ENCODE measurements at places on chromosomes 1 and 21.

GRCh38 chr21:14836950-14837349, 227.8 kb downstream of the NRIP1 start:
- DNase-seq, result no peak

DNA sequence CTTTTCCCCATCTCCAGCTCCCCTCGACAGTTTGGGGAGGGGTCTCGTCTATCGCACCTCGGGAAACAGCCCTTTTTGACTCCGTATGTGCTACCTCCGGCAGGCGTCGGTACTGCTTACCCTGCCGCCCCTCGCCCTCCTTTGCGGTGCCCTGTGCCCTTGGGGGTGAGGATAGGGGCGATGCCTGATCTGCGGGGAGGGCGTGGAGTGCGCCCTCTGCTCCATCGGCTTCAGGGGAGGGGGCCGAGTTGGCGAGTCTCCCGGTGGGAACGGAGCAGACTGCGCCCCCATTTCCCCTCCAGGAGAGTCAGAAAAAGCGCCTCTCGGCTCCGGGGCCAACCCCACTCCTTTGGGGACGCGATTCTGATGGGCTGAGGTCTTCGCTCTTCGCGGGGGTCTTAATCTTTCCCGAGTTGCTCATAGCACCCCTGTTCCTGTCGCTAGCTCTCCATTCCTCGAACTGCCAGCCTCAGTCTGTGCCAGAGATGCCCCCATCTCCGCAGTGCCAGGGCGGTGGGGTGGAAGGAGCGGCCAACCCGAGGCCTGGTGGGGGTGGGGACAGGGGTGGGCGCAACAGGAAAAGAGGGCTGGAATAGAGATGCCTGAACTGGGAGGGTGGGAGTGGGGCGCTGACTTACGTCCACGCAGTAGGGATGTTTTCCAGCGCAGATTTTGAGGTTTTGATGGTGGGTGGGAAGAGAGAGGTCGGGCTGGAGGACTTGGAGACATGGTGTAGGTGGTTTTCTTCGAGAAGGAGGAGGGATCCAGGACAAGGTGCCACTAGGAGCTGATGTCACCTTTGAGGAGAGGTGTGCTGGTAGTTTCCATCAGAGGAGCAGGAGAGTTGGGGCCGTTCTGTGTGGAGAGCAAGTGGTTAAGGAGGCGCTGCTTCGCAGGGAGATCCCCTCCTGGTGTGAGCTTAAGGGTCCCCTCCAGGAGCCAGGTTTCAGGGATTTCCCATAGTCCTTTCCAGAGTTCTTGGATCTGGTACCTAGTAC, 674 bp downstream of the PPFIA4 start:
- DNase-seq, result no peak

DNA sequence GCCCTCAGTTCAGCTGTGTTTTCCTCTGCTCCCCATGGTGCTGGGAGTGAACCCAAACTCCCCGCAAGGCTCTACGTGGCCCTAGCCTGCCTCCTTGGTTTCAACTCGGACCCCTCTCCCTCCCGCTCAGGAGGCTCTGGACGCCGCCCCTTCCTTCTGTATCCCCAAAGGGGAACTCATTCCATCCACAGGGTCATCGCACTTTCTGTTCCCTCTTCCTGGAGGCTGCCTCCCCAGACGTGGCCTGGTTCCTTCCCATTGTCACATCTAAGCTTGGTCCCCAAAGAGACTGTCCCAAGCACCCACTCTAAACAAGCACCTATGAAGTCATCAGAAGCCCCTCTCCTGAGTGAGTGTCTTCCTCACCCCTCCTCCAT, 10.9 kb downstream of the KCNAB2 start:
- DNase-seq, result no peak

GRCh38 chr1:235416662-235417049, 49.4 kb downstream of the TBCE start:
- DNase-seq, result no peak

- DNase-seq, result no peak
Measured at GRCh38 chr1:208576425-208576824, 332.2 kb upstream of the PLXNA2 start.

DNA sequence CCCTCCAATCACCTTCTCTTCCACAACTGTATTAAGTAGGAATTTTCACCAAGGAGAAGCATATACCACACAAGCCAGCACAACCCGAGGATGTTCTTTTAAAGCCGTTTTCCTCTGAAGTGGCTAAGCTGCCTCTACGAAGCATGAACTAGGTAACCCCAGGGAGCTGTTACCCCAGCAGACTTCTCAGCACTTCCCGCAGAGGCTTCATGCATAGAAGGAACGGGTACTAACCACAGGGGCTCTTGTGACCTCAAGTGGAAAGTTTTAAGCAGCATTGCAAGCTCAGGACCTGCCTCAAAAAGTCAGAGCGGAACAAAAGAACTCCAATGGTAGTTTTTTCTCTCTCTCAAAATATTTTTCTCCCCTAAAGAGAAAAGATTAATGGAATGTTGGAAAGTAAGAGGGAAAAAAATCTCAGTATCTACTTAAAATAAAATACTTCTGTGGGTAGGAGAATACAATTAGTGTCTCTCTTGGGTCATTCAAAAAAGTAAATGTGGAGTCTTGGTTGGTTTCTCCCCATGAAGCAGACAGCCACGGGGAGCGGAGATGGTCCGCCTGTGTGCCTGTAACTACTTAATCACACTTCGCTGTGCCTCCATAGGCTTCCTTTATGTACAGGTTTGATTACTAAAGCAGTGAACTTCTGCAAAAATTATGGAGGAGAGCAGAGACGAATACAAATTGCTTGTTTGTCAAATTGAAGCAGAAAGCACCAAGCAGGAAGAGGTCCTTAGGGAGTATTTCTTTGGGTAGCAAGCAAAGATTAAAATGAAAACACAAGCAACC, 40.9 kb downstream of the STX6 start:
- DNase-seq, result no peak

DNA sequence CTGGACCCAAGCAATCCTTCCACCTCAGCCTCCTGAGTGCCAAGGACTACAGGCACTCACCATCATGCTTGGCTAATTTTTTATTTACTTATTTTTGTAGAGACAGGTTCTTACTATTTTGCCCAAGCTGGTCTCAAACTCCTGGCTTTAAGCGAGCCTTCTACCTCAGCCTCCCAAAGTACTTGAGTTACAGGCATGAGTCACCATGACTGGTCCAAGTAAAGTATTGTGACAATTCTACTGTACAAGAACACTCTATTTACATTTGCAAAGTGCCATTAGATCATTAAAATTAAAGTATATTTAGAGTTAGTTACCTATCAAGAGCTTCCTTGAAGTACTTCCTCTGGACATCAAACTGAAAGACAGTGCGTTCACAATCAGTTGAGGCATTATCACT, 44.8 kb downstream of the NRDC start:
- no peak for DNase-seq

DNA sequence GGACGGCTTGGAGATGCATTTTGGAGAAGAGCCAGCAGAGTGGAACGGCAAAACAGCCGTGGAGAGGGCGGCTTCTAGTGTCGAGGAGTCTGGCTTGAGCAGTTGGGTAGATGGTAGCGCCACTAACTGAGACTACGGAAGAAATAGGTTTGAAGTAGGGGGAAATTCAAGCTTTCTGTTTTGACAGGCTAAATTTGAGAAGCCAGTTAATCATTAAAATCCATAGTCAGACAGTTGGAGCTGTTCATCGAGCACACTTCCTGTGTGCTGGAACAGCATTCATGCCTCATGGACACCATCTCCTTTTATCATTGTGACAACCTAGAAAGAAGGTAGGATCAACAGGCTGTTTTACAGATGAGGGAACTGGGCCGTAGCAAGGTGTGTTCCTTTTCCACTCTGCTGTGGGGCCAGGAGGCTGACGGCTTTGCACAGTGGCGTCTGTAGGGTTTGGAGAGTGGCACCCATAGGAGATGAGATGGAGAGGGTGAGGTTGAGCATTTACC, 3.4 kb upstream of the PKLR start:
- DNase-seq, result no peak

DNA sequence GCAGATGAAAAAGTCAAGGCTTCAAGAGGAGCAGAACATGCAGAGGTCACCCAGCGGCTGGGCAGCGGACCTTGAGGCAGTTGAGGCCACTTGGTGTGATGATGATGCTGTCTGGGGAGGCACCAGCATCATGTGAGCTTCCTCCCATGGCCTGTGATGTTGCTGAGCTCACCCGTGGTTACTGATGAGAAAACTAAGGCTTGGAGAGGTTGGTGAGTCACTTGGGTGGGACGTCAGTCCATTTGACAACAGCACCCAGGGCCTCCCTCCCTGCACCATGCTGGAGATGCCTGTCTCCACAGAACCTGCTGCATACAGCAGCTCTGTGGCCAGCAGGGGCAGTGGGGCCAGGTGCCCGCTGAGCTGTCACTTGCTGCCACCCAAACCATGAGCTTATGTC, 146.8 kb downstream of the NPHP4 start:
- DNase-seq, result no peak

- no peak for DNase-seq
Measured at GRCh38 chr1:210378736-210379135, 50.0 kb downstream of the HHAT start.

DNA sequence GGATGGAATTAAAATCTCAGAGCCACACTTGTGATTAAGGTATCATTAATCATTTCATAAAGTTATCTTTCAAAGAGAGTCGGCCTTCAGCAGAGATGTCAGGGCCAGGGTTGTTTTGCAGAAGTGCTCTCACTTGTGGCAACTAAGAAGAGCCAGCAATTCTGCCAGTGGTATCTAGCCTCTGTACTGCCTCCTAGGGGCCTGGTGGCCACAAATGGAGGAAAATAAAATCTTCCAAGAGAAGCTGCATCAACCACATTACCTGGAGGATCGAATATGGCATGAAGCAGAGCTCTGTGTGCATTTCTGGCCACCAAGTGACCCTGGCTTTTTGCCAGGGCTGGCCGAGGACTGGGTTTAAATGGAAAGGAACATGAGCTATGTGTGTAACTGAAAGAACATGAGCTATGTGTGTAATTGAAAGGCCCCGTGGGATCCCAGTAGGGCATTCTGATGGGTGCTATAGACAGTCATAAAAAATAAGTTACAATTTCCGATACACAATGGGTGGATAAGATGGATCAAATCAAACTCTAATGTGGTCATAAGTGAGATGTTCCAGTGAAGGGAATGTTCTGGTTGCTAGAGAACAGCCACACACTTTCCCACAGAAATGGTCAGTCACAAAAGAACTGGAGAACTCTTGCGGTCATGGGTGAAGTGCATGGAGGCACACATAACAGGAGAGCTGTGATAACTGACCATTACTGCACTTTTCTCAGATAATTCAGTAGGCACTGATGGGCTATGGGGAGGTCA, 335.8 kb downstream of the CAMTA1 start:
- DNase-seq, result no peak

DNA sequence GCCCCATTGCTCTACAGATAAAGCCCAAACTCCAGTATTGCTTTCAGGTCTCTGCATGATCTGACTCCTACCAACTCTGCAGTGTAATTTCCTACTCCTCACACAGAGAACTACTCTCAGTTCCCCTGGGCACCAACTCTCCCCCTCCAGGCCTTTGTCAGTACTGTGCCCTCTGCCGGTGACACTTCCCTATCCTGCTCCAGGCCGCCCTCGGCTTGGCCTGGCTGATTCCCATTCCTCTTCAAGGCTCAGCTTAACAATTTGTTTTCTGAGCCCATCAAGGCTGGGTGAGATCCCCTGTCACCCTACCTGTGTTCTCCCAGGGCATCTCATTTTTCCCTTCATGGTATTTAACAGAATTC, 2.6 kb downstream of the SLAMF8 start:
- peak; percentile 77 for DNase-seq

- DNase-seq, result no peak
Measured at GRCh38 chr1:177755851-177756560, 213.9 kb downstream of the SEC16B start.

GRCh38 chr1:169044296-169044695, 62.2 kb upstream of the ATP1B1 start:
- no peak for DNase-seq

DNA sequence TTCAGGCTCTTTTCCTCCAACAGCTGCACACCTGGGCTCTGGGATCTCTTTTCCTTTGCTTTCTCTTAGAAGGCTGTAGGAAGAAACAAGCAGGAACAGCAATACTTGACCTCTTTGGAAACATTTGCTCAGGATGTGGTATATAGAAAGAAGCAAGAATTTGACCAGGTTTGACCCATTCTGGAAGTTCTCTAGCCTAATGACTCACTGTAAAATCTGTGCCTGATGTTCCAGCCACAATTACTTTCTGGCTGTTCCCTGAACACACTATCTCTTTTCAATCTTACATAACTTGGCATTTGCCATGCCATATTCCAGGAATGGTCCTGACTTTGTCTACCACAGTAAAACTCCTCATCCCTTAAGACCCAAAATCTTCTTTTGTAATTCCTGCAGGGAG, 419.9 kb upstream of the DAB1 start:
- no peak for DNase-seq

GRCh38 chr1:103211073-103211472, 102.8 kb upstream of the COL11A1 start:
- DNase-seq, result no peak

DNA sequence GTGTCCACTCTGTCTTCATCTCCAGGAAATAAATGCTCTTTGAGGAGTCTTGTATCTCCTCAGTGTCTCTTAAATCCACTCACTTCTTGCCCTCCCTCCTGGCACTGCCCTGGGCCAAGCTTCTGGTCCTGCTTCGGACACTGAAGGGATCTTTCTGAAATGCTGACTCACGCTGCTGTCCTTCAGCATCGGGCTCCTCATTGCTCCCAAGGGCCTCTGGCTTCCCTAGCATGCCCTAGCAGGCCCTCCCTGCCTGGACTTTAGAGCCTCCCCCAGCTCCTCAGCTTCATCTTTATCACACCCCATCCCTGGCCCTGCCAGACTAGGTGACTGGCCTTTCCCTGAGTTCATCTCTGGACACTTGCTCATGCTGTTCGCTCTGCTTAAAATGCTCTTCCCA, 96.6 kb downstream of the FOXD2 start:
- DNase-seq, result no peak

DNA sequence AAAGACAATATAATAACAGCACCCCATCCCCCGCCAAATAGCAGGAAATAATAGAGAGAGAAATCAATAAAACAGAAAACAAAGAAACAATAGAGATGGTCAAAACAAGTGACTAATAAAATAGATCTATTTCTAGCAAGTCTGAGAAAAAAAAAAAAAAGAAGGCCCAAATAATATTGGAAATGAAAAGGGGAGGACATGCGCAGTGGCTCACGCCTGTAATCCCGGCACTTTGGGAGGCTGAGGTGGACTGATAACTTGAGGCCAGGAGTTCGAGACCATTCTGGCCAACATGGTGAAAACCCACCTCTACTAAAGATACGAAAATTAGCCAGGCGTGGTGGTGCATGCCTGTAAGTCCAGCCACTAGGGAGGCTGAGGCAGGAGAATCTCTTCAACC, 18.5 kb upstream of the HCRTR1 start:
- no peak for DNase-seq

DNA sequence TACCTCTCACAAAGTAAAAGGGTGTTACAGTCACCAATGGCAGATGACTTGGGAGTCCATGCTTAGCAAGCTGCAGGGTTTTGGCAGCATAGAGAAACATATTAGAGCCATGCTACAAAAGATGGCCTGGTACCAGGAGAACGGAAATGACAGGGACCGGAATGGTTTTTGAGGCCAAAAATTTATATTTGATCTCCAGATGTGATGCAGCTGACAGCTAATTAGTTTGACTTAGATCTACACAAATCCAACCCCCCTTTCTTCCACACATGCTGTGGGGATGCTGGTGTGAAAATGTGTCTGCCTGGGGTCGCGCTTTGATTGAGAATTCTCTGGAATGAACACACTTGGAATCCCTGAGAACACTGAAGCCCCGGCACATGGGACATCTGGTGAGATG, 26.5 kb downstream of the SYF2 start:
- no peak for DNase-seq

All from Right ventricle myocardium inferior (tissue), 1 donor.